ENCODE measurements at places on chromosomes 13 and 19. TPM values are rescaled to one million over a fixed set of nuclear protein-coding genes. Genes with fewer than 3 reads are reported as not detected.

ZNF628 gene
- 3.9 TPM for total RNA-seq

NRTN gene
- 0.23 TPM for total RNA-seq

OVOL3 gene
- not detected for total RNA-seq

ZNF763 gene
- not detected for total RNA-seq

AKT1S1 gene
- total RNA-seq: 13.4 TPM

LHFPL6 gene
- total RNA-seq: 4.1 TPM

OR7D2 gene
- not detected for total RNA-seq

APC2 gene
- total RNA-seq: 0.02 TPM

C13orf42 gene
- total RNA-seq: not detected

CFAP97D2 gene
- total RNA-seq: not detected

SLC6A16 gene
- 0.85 TPM for total RNA-seq

CTXN1 gene
- 3.6 TPM for total RNA-seq

ZNF587 gene
- total RNA-seq: 4.3 TPM

ZNF850 gene
- 6.3 TPM for total RNA-seq

RPL18A gene
- total RNA-seq: 1,297 TPM

GRCh38 chr19:7534531-7535046 is 928 bp upstream of the PNPLA6 start:
- peak; percentile 82 for DNase-seq

DNA sequence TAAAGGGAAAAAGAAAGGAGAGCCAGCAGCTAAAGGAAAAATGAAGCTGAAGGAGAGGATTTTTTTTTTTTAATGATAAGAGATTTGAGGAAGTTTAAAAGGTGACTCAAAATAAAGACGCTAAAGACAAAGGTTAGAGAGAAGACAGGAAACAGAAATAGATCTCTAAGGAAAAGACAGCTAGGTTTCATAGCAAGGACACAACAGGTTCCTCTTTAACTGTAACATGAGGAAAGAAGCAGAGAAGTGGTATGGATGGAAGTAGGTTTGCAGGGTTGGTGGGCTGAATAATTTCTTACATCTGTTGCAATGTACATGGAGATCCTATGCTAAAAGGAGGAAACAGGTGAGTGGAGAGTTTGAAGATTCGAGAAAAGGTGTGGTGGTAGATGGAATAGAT is 107.5 kb downstream of the MYCBP2 start:
- DNase-seq: no peak

DNA sequence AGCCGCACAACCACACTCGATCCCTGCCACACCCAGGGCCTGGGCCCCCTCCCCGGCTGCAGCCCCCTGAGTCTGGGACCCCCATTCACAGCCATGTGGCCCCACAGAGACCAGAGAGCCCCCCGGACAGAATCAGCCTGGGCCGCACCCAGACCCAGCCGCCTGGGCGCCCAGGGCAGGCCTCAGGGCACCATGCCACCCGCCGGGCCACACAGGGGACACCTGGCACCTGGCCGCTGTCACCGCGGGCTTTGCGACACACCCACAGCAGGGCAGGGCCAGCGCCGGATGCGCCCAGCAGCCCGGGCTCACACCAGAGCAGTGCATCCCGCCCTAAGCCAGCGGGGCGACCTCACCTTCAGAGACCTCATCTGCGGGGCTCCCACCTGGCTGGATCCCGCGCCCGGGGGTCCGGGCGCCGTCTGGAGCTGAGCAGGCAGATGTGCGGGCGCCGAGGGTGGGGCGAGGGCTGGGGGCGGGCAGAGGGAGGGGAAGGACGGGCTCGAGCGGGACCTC is 443 bp downstream of the TBXA2R start:
- DNase-seq: no peak

- peak; percentile 89 for DNase-seq
These were observed 30.2 kb downstream of the C19orf81 start for GRCh38 chr19:50679177-50680125.

DNA sequence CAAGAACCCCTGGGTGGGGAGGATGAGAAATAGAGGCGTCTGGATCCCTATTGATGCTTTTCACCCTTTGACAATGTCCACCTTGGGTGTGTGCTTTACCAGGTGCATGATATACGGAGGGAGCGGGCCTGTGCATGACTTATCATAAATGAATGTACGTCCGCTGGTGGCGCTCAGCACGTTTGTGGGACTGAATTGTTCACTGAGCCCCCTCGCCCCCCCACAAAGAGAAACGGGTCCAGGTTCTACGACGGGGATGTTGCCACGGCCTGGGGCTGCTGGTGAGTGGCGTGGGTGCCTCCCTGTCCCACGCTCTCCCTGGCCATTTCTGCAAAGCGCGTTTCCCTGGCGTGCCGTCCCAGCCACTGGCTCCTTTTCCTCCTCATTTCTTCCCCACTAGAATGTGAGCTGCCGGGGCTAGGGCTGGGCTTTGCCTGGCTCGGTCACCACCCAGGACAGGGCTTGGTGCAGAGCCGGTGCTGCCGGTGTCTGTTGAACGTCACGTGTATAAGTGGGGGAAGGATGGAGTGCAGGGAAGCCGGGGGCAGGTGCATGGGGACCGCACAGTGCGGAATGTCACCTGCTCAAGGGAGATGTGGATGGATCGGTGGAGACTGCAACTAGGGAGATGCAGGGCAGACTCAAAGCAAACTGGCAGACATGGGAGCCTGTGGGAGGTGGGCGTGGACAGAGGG is 21.6 kb downstream of the LRRC4B start:
- no peak for DNase-seq

DNA sequence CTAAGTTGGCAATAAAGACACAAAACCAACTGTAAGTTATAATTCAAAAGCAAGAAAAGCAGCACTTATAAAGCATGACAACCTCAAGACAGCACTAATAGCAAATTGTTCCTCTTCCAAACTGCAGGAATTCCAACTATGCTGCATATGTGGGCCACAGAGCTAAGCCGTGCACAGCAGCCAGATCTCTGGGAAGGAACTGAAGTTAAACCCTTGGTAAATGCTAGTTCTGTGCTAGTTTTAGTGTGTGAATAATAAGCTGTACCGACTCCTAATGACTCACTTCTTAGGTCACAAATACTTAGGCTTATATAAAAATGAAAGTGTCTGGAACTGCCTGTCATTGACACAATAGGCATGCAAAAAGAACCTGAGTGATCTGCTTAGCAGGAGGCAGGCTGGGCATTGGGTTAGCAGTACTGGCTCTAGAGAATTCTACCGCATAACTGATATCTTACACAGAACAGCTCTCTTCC is 21.2 kb upstream of the GTF3A start:
- peak; percentile 7 for DNase-seq

GRCh38 chr19:28397306-28397705 is 815.6 kb downstream of the UQCRFS1 start:
- DNase-seq: no peak

DNA sequence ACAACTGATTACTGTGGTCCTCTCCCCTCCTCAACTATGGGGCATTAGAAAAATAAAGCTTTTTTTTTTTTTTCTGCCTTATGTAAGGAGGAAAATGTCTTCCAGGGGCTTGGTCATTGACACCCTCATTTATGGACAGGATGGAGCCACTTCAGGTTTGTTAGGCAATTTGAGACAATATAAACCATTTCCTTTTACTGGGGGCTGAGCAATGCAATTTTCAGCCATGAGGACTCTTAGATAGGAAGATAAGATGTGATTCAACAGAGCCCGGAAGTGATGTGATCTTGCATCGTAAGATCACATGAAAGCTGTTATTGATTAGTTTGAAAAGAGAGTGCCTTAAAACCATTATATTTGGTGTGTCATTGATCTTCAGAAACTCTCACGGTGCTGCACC is 210.8 kb downstream of the OXGR1 start:
- no peak for DNase-seq

DNA sequence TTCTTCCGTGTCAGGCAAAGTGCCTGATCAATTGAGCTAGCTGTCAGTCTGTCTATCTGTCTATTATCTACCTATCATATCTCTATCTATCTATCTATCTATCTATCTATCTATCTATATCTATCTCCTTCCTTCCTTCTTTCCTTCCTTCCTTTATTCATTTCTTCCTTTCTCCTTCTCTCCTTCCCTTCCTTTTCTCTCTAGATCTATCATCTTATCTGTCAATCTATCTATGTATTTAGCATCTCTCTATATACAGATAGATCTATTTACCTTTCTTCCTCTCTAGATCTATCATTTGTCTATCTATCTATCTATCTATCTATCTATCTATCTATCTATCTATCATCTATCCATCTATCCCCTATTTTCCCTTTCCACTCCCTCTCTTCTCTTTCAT is 5.9 kb upstream of the ZNF536 start:
- no peak for DNase-seq

GRCh38 chr19:3270902-3271301 is 46.4 kb downstream of the CELF5 start:
- DNase-seq: peak; percentile 60

DNA sequence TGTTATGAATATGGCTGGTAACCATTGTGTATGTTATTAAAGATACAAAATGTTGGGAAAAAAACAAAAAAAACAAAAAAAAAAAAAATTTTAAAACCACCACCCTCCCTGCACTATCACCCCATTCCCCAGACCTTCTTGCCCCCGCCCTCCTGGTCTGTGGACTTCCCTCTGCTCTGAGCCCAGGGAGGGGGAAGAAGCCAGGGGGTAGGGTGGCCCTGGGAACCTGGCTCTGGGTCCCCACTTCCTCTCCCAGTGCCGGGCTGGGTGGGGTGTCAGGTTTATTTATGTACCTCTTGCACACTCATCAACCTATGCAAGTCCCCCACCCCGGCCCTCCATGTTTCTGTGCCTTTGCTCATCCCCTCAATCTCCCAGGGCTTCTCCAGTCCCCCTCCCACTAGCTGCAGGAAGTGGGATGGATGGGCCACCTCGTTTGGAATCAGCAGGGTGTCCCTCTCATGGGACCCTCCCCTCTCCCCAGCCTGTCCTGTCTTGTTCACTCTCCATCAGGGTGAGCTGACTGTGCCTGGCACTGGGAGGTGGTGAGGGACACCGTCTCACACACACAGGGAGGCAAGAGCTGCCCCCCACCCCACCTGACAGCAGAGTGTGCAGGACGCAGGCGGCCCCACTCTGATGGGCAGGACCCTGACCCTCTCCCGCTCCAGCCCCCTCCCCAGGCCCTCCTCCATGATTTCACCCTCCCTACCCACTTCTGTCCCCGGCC is 5.9 kb downstream of the PAF1 start:
- DNase-seq: no peak

- DNase-seq: no peak
These were observed 44.3 kb downstream of the RAP2A start for GRCh38 chr13:97478247-97478646.

GRCh38 chr19:40449506-40449905 is 5.4 kb upstream of the SERTAD3 start:
- DNase-seq: no peak

GRCh38 chr13:105806628-105806920 is 728.9 kb downstream of the EFNB2 start:
- DNase-seq: no peak

DNA sequence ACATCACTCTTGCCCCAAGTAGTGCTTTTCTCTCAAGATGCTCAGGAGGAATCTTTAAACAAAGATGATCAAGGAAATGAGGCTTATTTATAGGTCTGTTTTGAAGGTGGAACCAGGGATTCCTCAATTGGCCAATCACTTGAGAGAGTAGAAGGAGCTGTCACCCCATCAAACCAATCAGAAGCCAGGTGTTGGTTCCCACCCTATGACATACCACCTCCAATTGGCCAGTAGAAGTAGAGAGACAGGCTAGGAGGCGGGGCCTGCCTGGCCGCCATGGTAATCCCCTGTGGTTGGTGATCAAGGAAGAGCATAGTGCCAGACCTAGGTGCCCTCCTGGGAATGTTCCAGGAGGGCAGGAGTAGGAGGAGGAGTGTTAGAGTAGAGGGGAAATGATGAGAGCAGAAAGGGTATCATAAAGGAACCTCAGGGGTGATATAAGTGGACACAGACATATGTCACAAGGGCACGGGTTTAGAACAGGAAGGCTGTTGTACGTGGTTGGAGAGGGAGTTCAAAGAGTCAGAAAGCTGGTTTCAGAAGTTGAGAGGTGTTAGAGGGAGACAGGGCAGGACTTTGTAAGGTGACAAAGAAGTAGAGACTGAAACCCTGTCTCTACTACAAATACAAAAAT is 10.5 kb downstream of the PMIS2 start:
- DNase-seq: peak; percentile 36

- DNase-seq: no peak
These were observed 3.8 kb downstream of the UBL3 start for GRCh38 chr13:29846475-29847256.

DNA sequence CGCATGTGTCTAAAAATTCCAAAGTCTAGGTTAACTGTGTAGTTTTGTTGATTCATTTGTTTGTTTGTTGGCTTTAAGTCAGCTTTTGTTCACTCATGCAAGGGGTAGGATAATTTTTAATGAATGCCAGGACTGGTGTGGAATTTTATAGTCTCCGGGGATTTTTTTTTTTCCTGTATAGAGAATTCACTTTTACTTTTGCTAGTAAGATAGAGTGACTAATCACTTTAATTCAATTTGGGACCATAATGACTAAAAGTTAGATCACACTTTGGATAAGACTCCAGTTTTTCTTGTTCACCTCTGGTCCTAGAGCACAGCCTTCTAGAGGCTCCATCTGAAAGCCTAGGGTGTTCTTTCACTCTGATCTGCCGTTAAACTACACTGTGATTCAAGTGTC is 1690.0 kb downstream of the PCDH9 start:
- no peak for DNase-seq

- DNase-seq: no peak
These were observed 30.3 kb downstream of the TSHZ3 start for GRCh38 chr19:31318790-31319425.

- DNase-seq: no peak
These were observed 980.4 kb downstream of the SLITRK5 start for GRCh38 chr13:88651531-88651930.

DNA sequence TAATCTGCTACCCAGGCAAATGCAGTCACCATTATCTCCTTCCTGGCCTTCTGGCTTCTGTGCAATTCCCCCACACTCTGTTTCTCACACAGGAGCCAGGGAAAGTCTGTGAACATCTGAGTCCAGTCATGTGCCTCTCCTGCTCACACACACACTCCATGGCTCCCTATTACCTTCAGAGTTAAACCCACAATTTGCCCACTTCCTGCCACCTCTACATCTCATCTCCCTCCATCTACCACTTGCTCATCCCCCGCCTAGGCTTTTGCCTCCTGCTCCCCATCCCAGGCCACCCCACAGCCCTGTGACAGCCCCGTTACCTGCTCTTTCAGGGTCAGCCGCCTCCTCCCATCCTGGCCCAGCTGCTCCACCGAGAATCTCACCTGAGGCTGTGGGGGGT is 13.5 kb downstream of the IL12RB1 start:
- no peak for DNase-seq

- no peak for DNase-seq
These were observed 527.9 kb upstream of the ARGLU1 start for GRCh38 chr13:107095876-107096275.

GRCh38 chr13:61415058-61415721 is 459 bp downstream of the PCDH20 start:
- DNase-seq: peak; percentile 66

GRCh38 chr19:8461376-8461775 is 16.6 kb downstream of the HNRNPM start:
- no peak for DNase-seq

DNA sequence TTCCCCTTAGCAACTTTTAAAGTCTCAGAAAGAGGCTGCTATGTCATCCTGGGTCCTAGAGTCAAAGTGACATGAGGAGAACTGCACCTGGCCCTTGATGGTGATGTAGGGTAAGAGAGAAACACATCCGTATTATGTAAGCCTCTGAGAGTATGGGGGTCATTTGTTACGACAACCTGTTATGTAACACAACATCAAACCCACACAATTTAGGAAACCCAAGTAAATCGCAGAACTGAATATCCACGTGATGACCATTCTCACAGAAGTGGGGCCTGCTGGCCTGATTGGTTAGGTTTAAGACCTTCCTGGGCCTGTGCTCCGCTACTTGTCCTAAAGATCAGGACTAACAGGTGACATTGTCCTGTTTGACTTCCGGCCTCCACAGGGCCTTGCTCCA is 15.3 kb upstream of the B3GLCT start:
- DNase-seq: no peak
